ENCODE measurements at places on chromosomes 5 and 9.

DNA sequence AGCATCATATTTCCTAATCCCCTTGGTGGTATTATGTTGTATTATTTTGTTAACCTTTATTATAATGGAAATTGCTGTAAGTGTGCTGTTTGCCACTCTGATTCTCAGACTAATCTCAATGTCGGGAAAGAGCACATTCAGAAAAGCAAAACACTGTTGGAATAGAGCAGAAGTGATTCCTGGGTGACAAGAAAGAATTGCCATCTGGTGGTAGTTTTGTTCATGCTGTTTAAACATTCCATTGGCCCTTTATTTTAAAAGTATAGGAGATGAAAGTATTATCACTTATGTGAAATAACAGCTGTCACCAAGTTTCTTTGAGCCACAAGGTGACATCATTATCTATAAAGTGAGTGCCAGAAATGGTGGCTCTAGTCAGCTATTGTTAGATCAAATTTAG is 301.3 kb upstream of the SGCD start:
- DNase-seq = no peak

DNA sequence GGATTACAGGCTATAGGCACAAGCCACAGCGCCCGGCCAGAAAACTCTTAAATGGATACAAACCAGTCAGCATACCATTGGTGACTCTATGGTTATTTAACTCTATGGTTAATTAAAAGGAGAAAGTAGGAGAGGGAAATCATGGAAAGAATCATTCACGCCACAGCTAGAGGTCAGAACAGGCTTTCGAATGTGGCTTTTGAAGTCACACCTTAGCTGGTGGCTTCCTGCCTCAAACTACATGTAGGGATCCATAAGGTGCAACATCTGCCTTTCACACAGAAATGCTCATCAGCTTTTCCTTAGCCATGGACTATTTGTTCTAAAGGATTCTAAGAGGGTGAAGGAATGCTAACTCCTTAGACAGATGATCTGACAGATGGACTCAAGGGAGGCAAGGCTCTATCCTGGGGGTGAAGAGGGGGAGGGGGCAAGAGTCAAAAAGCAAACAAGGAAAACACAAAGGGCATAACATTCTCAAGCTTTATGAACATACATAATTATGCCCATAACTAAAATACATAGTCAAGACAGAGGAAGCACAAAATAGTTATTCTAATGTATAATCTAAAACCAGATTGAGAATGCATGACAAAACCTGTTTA is 130.9 kb downstream of the EFNA5 start:
- DNase-seq = no peak

GRCh38 chr5:5886812-5887486 is 464.5 kb downstream of the ICE1 start:
- peak; percentile 4 for DNase-seq

DNA sequence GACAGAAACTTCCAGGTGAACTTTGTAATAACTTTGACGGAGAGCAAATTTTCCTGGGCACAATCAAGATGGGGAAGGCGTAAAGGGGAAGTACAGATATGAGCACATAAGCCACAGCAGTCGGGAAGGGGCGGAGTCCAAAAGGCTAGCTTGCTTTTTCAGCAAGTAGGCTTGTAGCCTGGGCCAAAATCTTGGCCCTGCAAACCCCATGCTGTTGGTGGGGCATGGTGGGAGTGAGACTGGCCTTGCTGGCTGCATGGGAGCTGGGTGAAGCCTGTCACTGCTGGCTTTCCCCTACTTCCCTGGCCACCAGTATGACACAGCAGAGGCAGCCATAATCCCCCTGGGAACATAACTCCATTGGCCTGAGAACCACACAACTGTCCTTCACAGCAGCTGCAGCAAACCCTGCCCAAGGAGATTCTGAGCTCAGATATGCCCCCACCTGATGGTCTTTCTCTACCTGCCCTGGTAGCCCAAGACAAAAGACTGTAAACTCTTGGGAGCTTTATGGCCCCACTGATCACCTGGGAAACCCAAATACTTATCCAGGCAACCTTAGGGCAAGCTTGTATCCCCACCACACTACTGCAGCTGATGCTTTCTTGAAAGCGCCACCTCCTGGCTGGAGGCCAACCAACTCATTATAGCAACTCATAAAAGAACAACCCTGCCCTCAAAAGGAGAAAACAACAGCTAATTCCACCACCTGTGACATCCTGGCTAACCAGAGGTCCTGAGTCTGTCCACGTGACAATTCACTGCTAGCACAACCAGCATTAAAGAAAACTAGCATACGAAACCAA is 24.0 kb downstream of the DCTN4 start:
- DNase-seq = no peak

DNA sequence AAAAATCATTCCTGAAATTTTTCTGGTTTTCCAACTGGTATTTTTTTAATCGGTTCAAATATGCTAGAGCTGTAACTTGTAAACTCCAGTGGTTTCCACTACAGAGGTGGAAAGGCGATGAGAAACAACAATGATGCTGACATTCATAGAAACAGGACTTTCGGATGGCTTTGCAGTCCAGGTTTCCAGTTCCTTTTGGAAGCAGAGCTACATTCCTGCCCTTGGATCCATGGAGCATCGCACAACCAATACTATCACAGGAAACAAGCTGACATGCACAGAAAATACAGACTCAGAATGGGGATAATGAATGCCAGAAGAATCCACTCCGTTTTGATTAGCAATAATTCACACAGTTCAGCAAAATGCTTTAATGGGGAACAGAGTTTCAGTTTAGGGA is 140.0 kb downstream of the EPB41L4A start:
- DNase-seq = peak; percentile 42

Measured in astrocyte of the hippocampus (primary cell).